ENCODE measurements at places on chromosomes 2 and 18.

DNA sequence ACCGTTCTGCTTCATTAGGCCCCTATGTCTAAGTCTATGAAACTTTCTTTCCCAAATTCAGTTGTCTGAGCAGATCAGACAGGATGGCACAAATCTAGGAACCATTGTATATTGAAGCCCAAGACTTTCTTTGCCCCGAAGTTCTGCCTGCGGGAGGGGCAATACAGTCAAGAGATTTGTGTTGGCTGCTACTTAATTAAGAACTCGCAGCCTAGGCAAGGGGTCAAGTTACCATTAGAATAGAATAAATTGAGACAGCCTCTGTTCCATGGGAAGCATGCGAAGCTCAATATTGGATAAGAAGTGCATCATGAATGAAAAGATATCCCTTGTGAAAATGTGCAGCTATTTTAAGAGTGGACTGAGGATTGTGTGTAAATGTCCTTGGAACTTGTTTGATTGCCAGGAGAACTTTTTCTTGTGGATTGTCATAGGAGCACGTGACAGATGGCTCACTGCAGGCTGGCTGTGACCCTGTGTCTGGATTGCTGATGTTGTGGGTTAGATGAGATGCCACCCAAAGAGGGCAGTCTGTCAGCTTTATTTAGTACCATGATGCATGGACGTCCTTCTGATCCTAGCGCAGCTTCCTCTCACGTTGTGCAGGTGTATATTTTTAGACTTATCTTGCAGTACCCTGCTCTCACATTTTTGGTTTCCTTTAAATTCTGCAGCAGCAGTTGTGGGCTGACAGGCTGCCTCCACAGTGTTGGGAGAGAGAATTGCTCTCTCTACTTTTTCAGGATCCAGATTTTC lies 30.9 kb downstream of the HAUS1 start:
- no peak for DNase-seq

- no peak for DNase-seq
Observed at GRCh38 chr2:105416156-105416555, 17.3 kb upstream of the FHL2 start.

- peak; percentile 57 for DNase-seq
Observed at GRCh38 chr2:111121028-111121827, 514 bp downstream of the BCL2L11 start.

- no peak for DNase-seq
Observed at GRCh38 chr2:190941571-190941970, 61.0 kb downstream of the GLS start.

GRCh38 chr2:64615844-64616536 lies 37.7 kb downstream of the SERTAD2 start:
- no peak for DNase-seq

GRCh38 chr2:20633794-20634506 lies 16.9 kb downstream of the HS1BP3 start:
- no peak for DNase-seq

GRCh38 chr2:207266648-207267047 lies 100.9 kb upstream of the KLF7 start:
- no peak for DNase-seq

DNA sequence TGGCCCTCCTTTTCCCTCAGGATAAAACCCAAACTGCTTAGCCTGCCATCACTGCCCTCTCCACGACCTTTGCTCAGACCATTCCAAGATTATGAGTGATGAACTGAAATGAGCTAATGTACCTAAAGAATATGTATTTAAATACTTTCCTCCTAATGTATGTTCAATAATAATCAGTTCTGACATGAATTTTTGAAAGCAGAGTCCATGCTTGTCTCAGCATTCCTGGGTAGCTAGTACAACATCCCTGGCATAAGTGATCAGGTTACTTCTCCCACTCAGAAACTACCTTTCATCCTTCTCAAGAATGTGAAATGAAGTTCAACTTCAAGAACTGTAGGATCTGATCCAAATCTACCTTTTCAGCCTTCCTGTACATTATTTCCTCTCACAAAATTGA lies 103.6 kb downstream of the UNC80 start:
- no peak for DNase-seq

GRCh38 chr18:63477968-63478367 lies 1.2 kb downstream of the SERPINB5 start:
- DNase-seq: no peak

GRCh38 chr2:64718250-64718885 lies 64.7 kb upstream of the SERTAD2 start:
- DNase-seq: no peak

GRCh38 chr2:119440501-119440870 lies 8.8 kb downstream of the TMEM37 start:
- DNase-seq: no peak

Data from stimulated activated CD4-positive, alpha-beta T cell treated with anti-CD3 and anti-CD28 coated beads, Interleukin-2, amount 100 ng/mL, for 24 hours (primary cell).